ENCODE measurements at places on chromosomes 1 and 21. TPM values are rescaled to one million over a fixed set of nuclear protein-coding genes. Genes with fewer than 3 reads are reported as not detected.

DNA sequence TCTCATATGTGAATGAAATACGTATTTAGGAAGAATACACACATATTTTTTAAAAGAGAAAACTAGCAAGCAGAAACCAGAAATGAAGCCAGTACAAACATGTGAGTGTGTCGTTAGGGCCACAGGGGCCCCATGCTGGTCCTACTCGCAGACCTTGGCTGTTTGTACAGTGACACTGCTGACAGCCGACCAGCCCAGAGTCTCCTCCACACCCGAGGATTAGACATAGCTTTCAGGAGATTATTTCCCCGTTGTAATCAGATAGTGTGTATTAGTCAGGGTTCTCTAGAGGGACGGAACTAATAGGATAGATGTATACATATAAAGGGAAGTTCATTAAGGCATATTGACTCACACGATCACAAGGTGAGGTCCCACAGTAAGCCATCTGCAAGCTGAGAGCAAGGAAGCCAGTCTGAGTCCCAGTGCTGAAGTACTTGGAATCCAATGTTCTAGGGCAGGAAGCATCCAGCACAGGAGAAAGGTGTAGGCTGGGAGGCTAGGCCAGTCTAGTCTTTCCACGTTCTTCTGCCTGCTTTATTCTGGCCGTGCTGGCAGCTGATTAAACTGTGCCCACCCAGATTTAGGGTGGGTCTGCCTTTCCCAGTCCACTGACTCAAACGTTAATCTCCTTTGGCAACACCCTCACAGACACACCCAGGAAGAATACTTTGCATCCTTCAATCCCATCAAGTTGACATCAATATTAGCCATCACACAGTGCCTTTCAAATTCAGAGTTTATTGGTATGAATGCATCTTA lies 51.2 kb downstream of the DIP2A start:
- DNase-seq, result no peak

GRCh38 chr1:101030881-101031280 lies 5.3 kb upstream of the DPH5 start:
- DNase-seq, result no peak

DNA sequence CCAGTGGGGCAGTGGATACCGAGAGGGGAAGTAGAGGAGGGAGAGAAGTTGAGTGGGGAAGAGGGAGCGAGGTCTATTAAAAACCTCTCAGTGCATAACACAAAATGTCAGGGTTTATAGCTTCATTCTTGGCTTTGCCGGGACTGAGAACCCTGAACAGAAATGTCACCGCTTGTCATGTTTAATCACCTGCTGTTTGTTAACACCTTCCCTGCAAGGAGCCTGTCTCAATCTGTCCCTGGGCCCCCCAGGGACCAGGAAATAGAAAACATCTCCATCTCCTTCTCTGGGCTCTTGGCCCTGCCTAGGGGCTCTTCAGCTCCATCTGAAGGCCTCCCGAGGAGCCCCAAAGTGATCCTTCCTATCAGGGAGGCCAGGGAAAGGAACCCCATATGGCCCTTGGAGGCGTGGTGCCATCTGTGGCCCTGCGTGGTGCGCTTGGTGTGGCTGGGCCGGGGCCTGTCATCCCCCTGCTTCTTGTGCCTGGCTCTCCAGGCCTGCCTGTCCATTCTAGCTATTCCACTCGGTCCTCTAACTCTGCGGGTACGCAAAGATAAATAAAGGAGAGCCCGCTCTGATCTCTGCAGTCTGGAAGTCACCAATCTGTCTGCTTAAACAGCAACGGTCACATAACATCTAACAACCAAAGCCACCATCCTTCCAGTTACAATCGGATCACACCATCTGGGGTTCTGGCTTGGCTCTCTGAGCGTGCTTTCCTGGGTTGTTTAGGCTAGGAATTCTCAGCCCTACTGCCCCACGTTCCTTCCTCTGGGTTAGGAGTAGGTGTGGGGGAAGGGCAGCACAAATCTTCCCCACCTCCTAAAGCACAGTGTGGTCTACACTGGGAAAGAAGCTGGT lies 113.8 kb downstream of the CASZ1 start:
- no peak for DNase-seq

GRCh38 chr1:203534526-203534925 lies 40.6 kb downstream of the OPTC start:
- DNase-seq, result no peak

- DNase-seq, result no peak
Measured at GRCh38 chr1:94678202-94678848, 136.8 kb upstream of the F3 start.

GRCh38 chr1:243946946-243947345 lies 96.9 kb upstream of the AKT3 start:
- no peak for DNase-seq

DNA sequence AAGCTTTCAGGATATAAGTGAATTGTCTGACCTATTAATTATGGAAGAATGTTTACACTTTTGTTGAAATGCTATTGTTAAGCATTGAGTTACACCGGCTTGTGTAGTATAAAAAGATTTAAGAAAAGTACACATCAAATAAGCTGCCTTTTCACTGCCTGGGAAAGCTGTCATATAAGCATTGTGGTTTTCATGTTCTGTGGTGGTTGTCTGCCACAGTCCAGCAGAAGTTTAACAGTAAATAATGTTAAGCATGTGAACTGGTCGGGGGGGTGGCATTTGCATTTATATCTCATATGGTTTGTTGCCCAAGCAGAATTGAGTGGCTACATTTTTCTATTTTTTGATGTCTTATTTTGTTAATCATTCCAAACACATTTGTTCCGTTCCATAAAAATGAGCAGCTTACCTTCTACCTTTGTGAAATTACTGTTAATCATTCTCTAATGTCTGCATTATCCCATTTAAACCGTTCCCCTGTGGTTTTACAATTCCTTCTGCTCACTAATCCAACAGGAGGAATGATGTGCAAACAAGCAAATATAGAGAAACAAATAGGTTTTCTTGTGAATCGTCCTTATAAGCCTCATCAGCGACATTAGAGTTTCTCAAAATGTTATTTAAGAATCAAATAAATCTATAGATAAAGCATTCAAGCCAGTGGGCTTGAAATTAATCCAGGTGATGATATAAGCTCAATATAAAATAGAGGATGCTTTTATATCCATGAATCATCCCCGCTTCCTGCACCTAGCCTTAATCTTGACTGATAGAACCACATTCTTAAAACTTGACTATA lies 160.8 kb upstream of the SAMSN1 start:
- DNase-seq, result no peak

- DNase-seq, result no peak
Measured at GRCh38 chr21:36100971-36101641, 31.3 kb downstream of the CBR1 start.

- peak; percentile 91 for DNase-seq
Measured at GRCh38 chr1:203351037-203351625, at the start of gene FMOD. Gene FMOD (minus strand): TSS chr1:203351122. CDS start chr1:203348270, 2,852 bp downstream.

DNA sequence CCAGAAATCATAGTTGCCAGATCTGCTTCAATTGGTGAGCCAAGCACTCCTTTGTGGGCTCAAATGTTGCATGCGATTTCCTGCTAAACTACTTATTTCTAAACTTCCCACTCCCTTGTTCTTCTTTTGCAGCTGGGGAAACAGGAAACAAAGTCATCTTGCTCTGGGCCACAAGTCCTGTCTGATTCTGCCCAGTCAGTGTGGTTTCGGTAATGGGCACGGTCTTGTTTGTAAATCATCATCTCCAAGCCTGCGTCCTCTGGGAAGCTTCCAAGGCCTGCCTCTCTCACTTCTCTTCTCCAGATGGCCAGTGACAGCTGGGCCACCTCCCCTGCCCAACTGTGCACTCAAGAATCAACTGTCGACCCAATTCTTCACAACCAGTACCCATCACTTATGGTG lies 4.4 kb downstream of the S100A8 start:
- DNase-seq, result peak; percentile 16

APOBEC4 gene
- polyA plus RNA-seq, result not detected

MCOLN3 gene
- not detected for polyA plus RNA-seq

TCP10L gene
- polyA plus RNA-seq, result 0.57 TPM

SH2D1B gene
- polyA plus RNA-seq, result 0.76 TPM

LIN28A gene
- polyA plus RNA-seq, result not detected

NGF gene
- polyA plus RNA-seq, result 4.1 TPM

S100A7 gene
- not detected for polyA plus RNA-seq

CLCA2 gene
- polyA plus RNA-seq, result not detected

GPR3 gene
- 0.38 TPM for polyA plus RNA-seq

CHI3L2 gene
- polyA plus RNA-seq, result not detected

OLIG2 gene
- not detected for polyA plus RNA-seq
